ENCODE measurements at places on chromosomes 7 and 10. TPM values are rescaled to one million over a fixed set of nuclear protein-coding genes. Genes with fewer than 3 reads are reported as not detected.

Gene DEPP1
- not detected for total RNA-seq

Gene ZNF680
- total RNA-seq: 19.6 TPM

Gene WDR91
- total RNA-seq: 29.1 TPM

Gene SPDYE6
- total RNA-seq: not detected

DNA sequence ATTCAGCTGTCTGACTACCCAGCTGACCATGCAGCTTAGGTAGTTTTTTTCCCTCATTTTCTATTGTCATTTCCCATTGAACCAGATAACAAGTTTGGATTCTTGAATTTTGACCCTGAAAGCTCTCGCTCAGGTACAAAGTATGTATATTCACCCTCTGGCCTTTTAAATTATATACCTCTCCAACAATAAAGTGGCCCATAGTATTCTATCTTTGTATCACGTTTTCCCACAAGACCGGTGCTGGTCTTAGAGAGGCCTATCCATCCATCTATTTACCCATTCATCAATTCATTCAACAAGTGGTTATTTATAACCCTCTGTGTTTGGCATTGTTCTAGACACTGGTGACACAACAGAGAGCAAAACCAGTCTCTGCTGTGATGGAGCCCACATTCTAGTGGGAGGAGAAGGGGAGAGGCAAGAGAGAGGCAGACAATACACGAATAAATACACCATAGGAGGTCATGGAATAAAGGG is 35.2 kb upstream of the NPSR1 start:
- H3K4me1 ChIP-seq: no peaks in the 10 kb centered on the region
- no peaks in the 10 kb centered on the region for H3K36me3 ChIP-seq

- H3K4me1 ChIP-seq: no peaks in the 10 kb centered on the region
- no peak overlapping the region for H3K27ac ChIP-seq
Measured at GRCh38 chr10:102726274-102726673, 11.8 kb downstream of the SFXN2 start.

- H3K27ac ChIP-seq: no peak overlapping the region
- DNase-seq: no peak
- H3K4me3 ChIP-seq: no peak overlapping the region
- H3K4me1 ChIP-seq: peaks cover 43% of the 10 kb centered on the region
Measured at GRCh38 chr10:15196021-15196834, 27.7 kb upstream of the NMT2 start.

Data from CD4-positive, alpha-beta memory T cell (primary cell).